CD4-positive, alpha-beta T cell treated with Interleukin-4 for 4 hours (primary cell): ENCODE measurements at places on chromosomes 4 and X.

- no peak for DNase-seq
Observed at GRCh38 chr4:110003401-110004187, 90.9 kb downstream of the EGF start.

- no peak for DNase-seq
Observed at GRCh38 chrX:136488706-136489105, 959 bp downstream of the BRS3 start.

DNA sequence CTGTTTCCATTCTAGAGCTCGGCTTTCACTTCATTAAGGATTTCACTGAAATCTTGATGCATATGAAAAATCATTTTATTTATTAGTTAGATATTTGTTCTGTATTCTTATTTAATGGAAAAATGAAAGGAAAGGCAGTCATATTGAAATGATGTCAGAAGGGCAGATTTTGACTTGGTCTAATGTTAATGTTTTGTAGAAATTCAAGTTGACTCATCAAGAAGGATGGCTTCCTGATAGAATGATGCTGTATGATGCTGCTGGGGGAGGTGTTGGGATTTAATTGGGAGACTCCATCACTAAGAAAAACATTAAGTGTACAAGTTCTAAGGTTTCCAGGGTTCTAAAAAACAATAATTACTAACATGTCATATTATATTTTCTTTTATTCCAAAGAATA lies 204.8 kb downstream of the PDGFC start:
- no peak for DNase-seq

DNA sequence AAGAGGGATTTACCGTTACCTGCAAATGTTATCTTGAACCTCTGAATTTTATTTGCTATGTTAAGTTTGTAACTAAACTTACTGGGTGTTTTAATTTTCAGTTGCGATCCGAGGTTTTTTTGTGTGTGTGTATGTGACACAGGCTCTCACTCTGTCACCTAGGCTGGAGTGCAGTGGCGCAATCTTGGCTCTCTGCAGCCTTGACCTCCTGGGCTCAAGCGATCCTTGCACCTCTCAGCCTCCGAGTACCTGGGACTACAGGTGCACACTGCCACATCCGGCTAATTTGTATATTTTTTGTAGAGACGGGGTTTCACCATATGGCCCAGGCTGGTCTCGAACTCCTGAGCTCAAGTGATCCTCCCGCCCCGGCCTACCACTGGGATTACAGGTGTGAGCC lies 18.5 kb downstream of the PDK3 start:
- DNase-seq, result no peak

- DNase-seq, result no peak
Observed at GRCh38 chrX:20111271-20111670, 5.4 kb downstream of the MAP7D2 start.

DNA sequence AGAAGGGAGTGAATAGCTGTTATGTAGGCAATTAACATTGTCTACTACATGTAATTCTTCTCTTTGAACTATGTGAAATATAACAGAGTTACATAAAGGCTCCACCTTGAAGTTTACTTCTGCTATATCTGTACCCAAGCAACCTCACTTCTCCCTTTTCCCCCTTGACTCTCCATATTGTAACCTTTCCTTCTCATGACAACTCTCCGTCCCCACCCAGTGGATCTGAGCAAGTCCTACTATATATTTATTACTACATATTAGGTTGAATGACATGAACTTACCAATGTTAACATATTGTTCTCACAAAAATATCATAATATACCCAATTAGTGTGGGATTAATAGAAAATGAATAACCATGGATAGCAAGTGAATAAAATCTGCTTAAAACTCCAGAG lies 93.2 kb upstream of the ATP8A1 start:
- DNase-seq, result peak; percentile 40

GRCh38 chrX:3548765-3549391 lies 164.6 kb downstream of the PRKX start:
- no peak for DNase-seq

GRCh38 chr4:181659202-181659601 lies 584.0 kb upstream of the TENM3 start:
- no peak for DNase-seq

- no peak for DNase-seq
Observed at GRCh38 chr4:23022032-23022431, 329.3 kb downstream of the GBA3 start.

DNA sequence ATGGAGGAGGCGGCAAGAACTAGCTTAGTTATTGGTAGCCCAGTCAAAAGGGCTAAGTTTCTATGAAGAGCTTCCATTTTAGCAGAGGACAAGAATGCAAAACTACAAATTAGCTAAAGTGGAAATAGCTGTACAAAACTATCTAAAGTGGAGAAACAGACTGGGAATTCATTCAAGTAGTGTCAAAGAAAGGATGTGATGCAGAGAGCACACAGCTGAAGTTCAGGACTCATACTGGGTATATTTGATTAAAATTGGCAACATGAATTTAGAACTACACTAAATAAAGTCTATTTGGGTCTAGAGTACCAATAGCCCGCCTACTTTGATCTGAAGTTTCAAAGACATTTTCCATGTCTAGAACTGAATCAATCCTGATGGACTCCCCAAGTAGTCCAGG lies 33.1 kb upstream of the GNRHR start:
- DNase-seq, result no peak

GRCh38 chrX:49242545-49243066 lies 7.3 kb downstream of the CCDC22 start:
- no peak for DNase-seq
